Astrocyte (in vitro differentiated cells and primary cell): ENCODE measurements at places on chromosomes 1 and 21. TPM values are rescaled to one million over a fixed set of nuclear protein-coding genes. Genes with fewer than 3 reads are reported as not detected.

The GJA8 gene
- not detected in 2 replicates for total RNA-seq

DNA sequence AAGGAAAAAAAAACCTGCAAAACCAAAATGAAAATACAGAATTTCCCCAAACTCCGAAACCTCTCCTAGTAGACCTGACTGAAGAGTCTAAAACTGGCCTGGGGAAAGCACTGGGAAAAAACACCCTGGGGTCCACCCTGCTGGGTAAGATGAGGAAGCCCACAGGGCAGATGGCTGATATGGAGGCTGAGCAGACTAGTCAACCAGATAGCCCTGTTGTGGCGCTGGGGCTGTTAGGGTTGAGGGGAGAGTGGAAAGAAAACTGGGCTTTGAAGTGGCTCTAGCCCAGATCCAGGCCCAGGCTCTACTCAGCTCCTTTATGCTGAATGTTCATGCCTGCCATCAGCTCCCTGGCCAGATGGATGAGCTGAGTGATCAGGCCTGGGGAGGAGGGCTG is 6.8 kb upstream of the SLAMF1 start:
- DNase-seq = no peak

- no peak for DNase-seq
These were observed 4.3 kb downstream of the PFKL start for GRCh38 chr21:44304011-44304616.

The CYP4A22 gene
- not detected in 2 replicates for total RNA-seq

DNA sequence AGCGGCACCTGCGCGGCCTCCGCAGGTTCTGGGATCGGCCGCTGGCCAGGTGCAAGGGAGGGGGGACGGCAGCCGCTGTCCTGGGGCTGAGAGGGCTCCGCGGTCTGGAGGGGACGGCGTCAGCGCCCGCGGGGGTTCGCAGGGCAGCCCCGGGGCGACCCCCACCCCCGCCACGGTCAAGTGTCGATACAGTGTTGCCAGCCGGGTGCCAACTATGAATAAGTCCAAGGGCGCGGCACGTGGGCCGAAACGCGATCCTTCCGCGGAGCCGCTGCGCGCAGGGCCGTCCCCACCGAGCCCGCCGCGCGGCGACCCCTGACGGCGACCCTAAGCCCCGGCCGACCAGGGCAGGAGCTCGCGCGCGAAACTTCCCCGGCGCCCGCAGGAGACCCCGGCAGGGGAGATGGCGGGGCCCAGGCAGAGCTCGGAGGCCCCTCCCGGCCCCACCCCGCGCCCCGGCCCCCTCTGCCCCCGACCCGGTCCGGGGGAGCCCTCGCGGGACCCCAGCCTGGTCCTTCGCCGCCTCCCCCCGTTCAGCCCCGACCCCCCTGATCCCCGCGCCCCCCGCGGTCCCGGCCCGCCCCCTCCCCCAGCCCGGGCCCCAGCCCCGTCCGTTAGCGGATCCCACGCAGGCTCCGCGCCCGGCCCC is 586 bp upstream of the AGPAT3 start:
- no peak for DNase-seq

DNA sequence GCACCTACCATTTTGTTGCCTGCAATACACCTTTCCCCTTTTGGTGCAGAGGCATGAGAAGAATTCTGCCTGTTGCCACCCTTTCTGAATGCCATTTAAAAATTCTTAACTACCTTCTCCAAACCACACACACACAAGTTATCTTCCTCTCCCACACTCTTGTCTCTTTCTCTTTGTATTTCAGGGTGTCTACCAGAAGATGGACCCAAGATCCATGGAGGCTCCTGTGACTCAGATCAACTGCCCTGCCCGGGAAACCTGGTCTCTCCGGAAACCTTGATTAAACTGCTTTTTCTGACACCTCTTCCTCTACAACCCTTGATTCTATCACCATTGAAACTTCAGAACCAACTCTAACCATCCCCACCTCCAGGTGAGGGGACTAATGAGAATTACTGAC is 2.4 kb upstream of the TARS2 start:
- peak; percentile 21 for DNase-seq

The LEFTY2 gene
- 7.0 and 12.9 TPM in 2 replicates for total RNA-seq

The IGSF9 gene
- 0.89 and 2.1 TPM in 2 replicates for total RNA-seq

DNA sequence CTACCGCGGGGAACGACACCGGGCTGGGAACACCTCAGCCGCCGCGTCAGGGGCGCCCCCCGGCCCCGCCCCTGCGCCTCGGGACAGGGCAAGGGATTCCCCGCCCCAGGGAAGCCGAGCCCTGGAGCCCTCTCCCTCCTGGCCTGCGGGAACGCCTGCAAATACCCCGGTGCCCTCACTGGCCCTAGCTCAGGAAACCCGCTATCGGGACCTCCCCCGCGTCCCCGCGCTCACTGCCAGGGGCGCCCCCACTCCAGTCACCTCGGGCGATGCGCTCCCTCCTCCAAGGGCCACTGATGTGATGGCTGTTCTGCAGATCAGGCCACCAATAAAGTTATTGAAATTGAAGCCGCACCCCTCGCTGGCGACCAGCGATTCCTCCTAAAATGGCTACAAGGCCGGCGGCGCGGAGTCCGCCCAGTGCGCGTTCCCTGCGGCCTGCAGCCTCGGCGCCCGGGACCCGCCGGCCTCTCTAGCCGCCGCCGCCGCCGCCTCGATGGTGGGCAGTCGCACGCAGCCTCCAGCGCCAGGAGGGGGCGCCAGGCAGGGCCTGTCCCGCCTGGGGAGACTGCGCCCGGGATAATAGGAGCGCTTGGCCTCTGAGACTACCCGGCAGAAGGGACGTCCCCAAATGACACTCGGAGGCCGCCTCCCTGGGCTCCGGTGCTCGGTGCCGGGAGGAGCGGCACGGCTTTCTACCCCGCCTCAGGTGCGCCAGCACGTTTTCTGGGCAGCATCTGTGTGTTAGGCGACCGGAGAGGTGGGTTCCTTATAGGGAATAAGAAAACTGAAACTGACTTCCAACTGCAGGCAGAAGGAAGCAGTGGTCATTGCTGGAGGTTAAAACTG is at the start of gene PRKAB2:
Gene PRKAB2, minus strand, starts transcription at position 303 of the 849 bp plus-strand sequence. CDS start 326 bp downstream, outside the sequence.
- DNase-seq = peak; percentile 95
